ENCODE measurements at places on chromosomes 2 and 18.

DNA sequence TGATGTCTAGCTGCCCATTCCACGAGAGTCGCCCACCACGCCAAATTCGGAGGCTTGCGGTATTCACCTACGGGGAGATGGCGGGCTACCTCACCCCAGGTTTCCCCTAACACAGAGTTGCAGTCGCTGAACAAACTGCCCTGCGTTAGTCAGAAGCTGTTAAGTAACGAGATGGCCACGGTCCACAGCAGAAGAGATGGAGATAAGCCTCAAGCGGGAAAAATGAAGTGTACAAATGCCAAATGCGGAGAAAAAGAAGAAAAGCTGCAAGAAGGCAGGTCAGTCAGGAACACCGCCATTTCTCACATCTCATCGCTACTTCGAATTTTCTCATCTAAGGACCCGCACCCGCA, 425 bp downstream of the ASB3 start:
- peak; percentile 34 for DNase-seq

DNA sequence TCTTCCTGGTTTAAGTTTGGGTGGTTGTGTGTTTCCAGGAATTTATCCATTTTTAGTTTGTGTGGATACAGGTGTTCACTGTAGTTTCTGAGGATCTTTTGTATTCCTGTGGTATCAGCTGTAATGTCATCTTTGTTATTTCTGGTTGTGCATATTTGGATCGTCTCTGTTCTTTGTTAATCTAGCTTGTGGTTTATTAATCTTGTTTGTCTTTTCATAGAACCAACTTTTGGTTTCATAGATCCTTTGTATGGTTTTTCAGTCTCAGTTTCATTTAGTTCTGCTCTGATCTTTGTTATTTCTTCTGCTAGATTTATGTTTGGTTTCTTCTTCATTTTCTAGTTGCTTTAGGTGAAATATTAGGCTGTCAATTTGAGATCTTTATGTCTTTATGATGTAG, 202.4 kb upstream of the ZSWIM2 start:
- no peak for DNase-seq

- no peak for DNase-seq
These were observed 42.0 kb downstream of the EHD3 start for GRCh38 chr2:31275976-31276375.

- DNase-seq = no peak
These were observed 11.5 kb upstream of the TMEM237 start for GRCh38 chr2:201654616-201655384.

GRCh38 chr2:181988154-181988924, 2.7 kb downstream of the PPP1R1C start:
- DNase-seq = no peak

- no peak for DNase-seq
These were observed 836.1 kb upstream of the ZEB2 start for GRCh38 chr2:145356056-145356455.

GRCh38 chr2:217263756-217264155, 403.9 kb upstream of the TNP1 start:
- no peak for DNase-seq

DNA sequence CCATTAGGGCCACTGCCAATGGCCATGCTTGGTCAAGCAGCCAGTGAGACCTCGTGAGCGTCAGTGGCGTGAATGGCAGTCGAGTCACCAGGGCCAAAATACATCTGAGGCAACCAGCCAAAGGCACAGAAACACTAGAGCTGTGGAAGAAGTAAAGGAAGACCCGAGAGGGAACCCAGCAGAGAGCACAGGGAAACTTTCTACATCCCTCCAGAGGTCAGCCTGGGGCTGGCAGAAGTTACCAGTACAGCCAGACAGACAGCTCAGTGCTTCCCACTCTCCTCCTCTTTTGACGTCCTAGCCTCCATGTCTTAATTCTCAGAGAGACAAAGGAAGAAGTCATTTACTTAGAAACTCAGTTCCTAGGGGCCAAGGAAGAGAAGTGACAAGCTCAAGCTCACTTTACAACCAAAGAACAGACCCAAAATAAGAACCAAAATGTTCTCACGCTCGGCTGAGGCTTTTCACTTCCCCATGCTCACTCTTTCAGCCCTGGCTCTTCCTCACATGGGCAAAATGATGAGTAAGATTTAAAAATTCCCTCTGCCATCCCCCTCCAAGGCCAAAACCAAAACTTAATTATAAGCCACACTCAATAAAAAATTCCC, 8.7 kb downstream of the CYRIA start:
- DNase-seq = no peak

GRCh38 chr18:50125456-50125855, 69.5 kb downstream of the MYO5B start:
- no peak for DNase-seq

DNA sequence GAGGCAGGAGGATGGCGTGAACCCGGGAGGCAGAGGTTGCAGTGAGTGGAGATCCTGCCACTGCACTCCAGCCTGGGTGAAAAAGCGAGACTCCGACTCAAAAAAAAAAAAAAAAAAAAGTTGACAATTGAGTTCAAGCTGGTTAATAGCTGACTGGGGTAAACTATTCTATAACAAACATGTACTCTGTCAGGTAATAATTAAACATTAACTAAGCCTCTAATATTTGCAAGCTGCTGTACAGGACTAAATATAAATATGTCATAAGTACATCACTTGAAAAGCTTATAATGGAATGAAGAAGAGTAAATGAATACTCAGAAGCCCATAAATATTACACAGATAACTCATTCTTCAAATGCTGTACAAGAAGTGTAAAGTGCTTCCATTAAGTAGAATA, 190.4 kb upstream of the CRIM1 start:
- no peak for DNase-seq

DNA sequence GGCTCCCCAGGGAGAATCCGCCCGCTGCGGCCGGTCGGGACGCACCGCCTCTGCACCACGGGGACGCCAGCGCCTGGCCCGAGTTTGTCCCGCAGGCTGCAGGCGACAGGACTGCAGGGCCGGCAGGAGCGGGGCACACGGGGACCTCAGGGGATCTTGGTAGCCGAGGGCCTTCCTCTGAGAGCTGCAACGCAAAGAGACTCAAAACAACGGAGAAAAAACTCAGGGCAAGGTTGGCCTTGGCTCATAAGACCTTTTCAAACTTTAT, 79.7 kb downstream of the ARHGEF4 start:
- DNase-seq = no peak

- no peak for DNase-seq
These were observed 32.4 kb upstream of the ITPRID2 start for GRCh38 chr2:181859123-181859522.

GRCh38 chr2:98833172-98833916, 102.4 kb upstream of the MGAT4A start:
- no peak for DNase-seq

DNA sequence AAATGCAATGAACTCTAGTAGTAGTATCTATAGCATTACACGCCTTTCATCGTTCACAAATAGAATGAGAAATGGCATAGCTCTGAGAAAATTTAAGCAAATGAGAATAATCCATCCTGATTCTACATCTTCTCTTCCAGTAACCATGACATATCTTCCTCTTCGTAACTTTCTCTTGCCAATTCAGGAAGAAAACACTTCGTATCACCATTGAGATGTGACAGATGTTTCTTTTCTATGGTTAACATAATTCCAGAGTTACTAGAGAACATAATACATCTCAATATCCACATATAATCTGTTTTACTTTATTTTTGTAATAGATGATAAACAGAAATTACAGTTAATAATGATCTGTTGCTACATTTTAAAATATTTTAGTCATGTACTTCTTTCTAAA, 1527.4 kb downstream of the LRP1B start:
- no peak for DNase-seq

DNA sequence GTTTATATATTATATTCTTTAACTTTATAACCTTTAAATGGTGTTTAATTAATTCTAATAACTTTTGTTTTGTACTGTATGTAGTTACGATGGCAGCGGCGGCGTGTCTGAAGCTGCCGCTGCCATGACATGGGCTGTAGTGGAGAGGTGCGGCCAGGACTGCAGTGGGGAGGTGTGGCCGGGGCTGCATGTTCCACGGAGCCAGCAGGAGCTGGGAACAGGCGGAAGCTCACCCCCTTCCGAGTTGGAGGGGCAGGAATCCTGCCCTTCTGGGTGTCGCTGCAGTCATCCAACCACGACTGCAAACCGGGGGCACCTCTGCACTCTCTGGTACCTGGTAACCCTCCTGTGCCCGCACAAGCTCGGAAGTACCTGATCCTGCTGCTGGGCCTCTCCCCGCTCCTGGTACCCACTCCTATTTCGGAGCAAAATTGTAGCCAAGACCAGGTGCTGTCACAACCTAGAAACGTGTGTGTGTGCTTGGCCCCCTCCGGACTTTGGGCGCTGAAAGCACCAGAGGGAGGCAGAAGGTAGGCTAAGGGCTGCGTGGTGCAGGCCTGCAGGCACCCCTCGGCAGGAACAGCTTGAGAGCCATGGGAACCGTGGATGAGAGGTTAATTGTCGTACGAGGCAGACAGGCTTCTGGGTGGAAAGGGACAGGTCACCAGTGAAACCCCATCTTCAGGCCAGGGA, 1329.7 kb upstream of the SLC39A10 start:
- DNase-seq = no peak

- no peak for DNase-seq
These were observed 82.8 kb upstream of the CD28 start for GRCh38 chr2:203623661-203624060.

DNA sequence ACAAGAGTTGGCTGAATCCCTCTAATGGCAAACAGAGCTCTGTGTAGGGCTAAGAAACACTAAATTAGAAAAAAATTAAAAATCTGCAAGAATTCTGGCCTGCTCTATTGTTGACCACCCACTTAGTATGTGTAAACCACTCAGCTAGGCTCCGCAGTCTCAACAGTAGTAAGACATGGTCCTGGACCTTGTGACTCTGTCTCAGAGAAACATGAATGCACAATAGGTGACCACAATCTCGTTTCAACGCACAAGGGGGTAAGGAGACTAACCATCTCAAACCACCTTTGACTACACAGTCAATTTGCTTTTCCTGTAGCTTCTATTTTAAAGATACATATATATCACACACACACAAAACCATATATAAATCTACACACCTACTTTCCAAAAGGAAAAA, 16.5 kb downstream of the SEPTIN10 start:
- no peak for DNase-seq

DNA sequence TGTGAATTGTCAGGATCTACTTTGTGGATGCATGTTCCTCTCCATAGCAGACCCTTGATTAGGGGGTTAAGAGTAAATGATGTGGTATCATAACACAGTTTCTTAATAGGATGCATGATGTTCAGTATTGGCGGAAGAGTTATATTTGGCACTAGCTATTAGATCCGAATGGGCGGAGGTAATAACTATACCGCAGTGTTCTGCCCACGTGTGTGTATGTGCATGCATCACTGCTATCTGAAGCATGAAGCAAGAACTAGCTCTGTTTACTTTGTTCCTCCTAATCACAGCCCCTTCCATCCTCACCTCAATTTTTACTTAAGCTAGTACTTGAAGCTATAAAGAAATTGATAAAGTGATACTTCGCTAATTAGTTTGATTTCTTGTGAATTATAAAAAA, 159.6 kb upstream of the NOSTRIN start:
- DNase-seq = no peak

DNA sequence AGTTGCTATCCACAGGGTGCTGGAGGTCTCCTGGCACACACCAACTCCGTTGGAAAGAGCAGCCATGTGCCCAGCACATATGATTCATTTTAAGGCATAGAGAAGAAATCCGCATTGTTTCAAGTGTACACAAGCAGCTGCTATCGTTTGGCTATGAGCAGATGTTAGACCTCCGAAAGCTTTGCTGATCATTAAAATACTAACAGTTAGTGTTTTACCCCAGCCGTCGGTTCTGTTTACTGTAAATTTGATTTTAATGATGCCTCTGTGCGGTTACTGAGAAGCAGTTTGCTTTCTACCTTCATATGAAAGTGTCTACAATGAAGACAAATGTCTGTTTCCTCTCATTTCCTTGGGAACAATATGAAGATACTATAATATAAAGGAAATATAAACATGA, 154.9 kb downstream of the PTGR3 start:
- DNase-seq = no peak

DNA sequence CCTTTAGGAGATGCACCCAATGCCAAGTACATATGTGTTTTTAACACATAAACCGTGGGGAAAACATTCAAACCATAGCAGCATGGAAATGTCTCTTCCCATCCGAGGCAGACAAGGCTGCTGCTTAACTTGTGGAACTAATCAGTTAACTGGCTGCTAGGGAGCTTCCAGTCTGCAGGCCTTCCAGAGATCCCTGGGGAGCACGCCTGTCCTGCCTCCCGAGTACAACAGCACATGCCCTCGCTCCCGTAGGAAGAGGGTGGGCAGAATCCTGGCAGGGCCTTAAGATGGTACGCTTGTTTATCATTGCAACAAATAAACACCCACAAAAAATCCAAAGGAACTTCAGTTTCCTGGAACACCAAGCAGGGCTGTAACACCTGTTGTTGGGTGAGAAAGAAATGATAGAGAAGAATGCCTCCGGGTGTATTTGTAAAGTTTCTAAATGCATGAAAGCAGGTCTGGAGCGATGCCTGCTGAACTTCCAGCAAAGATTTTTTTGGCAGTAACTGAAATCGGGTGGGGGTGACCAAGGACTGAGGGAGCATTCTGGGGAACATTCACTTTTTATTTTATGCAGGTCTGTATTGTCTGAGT, 56.2 kb downstream of the EDAR start:
- DNase-seq = no peak

DNA sequence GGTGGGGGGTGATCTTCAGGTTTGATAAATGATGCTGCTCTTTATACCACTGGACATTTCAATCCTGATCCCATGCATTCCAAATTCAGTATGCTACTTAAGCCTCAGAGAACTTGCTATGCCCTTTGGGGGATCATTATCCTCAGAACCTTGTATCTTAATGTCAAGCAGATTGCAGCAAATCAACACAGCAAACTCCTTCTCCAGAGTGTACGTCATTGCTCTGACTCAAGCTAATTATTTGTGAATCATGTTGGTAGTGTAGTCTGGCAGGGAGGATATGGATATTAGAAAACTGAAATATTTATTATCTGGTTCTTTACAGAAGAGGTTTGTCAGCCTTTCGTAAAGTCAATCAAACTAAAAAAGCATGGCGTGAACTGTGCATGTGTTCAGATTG, 562.5 kb upstream of the FAM98A start:
- no peak for DNase-seq

DNA sequence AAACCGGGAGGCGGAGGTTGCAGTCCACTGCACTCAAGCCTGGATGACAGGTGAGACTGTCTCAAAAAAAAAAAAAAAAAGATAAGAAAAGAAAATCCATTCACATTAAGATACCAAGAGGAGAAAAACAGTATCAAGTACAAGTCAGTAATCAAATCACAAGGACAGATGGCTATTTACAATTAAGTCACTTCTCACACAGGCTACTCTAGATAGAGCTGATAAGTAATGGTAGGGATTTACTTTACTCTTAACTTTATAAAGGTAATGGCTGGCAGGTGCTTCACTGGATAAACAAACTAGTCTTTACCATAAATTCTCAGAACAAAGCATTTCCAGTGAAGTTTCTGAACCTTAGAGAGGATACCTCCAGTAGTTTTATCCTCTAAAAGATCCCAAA, 11.5 kb downstream of the SF3B1 start:
- DNase-seq = no peak

DNA sequence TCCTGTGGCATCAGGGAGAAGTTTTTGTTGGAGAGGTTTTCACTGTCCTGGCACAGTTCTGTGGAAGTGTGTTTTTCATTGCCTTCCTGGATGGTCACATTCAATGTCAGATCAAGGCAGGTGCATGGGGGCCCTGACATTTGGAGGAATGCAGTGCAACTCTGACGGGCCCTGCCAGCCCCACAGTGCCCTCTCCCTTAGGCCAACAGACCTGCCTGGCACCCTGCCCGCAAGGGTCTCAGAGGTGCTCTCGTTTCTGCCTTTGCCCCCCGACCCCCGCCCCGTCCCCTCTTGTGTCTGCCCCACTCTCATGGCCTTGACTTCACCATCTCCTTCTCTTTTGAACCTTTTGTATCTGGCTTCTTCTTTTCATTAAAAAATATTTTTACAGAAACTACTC, 257.2 kb upstream of the HDAC4 start:
- DNase-seq = no peak

Data from stimulated activated CD4-positive, alpha-beta T cell treated with anti-CD3 and anti-CD28 coated beads, Interleukin-15, amount 100 ng/mL, for 24 hours (primary cell).